Activated CD4-positive, alpha-beta T cell treated with anti-CD3 and anti-CD28 coated beads for 1 hour (primary cell): ENCODE measurements at places on chromosomes 5 and 9.

- no peak for DNase-seq
These were observed 97.6 kb downstream of the BARX1 start for GRCh38 chr9:93857528-93857927.

DNA sequence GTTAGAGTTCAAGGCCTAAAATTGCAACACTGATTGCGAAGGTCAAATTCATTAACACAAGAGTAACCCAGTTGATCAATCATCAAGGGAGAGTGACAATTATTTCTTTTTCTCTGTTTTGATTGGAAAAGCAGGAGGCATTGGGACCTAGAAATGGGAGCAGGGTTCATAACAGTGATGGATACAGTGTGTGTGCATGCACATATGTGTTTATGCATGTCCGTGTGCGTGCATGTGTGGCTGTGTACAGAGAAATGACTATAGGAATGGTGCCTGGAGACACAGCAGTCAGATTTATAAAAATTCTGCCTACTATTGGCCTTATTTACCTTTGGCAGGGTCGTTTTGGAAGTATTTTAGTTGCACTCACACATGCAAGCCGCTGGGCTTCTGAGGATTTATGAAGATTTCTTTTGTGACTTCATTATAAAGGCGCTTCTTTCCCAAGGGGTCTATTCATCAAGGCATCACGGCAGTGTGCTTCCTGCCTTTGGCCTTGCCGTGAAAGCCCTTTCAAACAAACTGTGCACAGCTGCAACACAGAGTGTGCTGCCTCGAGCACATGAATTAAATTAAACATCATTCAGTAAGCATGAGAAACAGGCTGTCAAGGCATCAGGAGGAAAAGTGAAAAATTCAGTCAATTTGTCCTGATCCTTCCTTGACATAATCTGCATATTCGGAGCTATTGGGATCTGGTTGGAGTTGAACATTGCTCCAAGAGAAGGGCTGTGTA is 122.8 kb upstream of the PUM3 start:
- DNase-seq, result no peak

GRCh38 chr5:168114444-168115017 is 176.9 kb upstream of the WWC1 start:
- DNase-seq, result no peak

GRCh38 chr9:86035827-86036440 is 63.4 kb downstream of the GOLM1 start:
- DNase-seq, result no peak
